Neuronal stem cell (in vitro differentiated cells): ENCODE measurements at places on chromosomes 16 and 17.

DNA sequence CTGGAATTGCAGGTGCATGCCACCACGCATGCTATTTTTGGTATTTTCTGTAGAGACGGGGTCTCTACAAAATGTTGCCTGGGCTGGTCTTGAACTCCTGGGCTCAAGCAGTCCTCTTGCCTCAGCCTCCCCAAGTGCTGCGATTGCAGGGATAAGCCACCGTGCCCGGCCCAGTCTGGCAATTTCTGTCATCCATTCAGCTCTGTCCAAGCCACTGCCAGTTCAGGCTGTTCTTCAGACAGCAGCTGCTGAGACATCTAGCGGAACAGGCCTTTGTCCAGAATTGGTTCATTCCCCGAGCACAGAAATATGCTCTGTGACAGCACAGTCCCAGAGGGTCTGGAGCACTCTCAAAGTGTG is 5.4 kb downstream of the SLC47A1 start:
- no peak for DNase-seq

DNA sequence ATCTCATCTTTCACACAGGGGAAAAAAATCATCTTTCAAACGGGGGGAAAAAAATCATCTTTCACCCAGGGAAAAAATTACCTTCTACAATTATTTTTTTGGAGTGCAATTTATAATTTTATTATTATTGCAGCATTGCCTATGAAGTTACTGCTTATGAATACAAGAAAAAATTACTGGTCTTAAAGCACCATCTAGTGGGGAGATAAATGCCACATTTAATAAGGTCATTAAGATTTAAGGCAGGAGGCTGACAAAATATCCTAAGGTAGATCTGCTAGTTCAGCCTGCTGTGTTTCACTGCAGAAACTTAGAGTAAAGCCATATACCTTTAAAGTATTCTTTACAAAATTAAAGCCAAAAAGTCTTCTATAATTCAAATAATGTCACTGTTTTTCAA is 13.7 kb downstream of the SHCBP1 start:
- DNase-seq: no peak

DNA sequence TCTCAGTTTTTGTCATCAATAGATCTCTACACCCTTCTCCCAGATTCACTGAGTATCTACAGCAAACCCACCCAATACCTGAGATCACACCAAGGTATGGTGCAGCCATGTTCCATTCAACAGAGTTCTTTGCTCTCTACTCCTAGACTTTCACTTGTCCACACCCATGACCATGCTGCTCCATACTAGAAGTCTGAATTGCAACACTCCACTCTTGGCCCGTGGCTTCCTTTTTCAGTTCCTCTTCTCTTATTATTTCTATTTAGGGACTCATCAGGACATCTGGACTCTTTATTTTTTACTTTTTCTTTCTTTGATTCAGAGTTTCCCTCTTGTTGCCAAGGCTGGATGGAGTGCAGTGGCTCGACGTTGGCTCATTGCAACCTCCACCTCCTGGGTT is 37.1 kb downstream of the YWHAE start:
- DNase-seq: no peak

DNA sequence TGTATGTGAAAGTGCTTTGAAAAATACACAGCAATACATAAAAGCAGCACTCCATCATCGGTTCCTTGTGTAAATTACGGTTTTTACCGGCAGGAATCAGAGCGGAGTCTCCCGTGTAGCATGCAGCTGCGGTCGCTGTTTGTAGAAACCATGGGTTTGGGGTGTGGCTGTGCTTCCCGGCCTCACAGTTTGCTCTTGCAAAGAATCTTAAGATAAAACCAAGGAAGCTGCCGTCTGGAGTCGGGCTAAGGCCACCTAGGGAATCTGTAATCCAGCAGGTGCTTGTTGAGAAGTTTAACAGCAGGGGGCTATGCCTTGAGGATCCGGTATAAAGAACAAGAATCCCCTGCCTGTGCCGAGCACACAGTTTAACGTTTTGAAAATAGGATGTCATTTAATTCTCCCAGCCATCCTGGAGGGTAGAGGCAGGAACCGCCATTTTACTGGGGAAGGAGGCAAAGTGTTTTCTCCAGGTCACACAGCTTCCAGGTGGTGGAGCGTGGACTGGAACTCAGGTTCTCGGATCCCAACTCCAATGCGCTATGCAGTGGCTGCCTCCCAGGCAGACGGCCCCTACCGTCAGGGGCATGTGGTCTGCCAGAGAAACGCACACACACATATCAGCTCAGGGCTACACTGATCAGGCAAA is 6.0 kb upstream of the TLCD3A start:
- DNase-seq: no peak

DNA sequence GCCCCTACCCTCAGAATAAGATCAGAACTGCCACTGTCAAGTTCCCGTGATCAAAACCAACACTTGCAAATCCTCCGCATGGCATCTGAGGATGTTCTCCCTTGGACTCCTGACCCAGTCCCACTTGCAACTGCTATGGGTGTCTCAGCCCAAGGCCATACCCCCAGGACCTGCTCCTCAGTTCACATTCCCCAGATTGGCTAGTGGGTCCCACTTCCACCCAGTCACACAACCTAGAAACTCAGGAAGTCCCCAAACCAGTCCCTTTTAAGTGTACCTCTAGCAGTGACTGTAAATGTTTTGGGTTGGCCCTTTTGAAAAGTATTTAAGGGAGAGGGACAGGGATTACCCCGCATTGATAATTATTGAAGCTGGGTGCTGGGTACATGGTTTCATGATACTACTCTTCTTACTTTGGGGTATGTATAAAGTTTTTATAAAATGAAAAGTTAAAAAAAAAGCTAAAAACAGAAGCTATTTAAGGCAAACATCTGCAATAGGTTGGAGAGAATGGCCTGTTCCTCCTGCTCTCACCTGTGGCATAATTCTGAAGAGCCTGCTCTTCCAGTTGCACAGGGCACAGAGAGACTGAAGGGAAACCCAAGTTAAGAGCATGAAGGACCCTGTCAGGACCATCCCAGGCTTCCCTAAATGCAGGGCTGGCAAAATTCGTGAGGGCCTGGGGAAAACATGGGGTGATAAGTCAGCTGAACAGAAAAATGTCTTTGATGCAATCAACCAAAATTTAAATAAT is 42.5 kb downstream of the ERN1 start:
- no peak for DNase-seq

GRCh38 chr17:33416131-33416530 is 123.0 kb upstream of the ASIC2 start:
- no peak for DNase-seq

DNA sequence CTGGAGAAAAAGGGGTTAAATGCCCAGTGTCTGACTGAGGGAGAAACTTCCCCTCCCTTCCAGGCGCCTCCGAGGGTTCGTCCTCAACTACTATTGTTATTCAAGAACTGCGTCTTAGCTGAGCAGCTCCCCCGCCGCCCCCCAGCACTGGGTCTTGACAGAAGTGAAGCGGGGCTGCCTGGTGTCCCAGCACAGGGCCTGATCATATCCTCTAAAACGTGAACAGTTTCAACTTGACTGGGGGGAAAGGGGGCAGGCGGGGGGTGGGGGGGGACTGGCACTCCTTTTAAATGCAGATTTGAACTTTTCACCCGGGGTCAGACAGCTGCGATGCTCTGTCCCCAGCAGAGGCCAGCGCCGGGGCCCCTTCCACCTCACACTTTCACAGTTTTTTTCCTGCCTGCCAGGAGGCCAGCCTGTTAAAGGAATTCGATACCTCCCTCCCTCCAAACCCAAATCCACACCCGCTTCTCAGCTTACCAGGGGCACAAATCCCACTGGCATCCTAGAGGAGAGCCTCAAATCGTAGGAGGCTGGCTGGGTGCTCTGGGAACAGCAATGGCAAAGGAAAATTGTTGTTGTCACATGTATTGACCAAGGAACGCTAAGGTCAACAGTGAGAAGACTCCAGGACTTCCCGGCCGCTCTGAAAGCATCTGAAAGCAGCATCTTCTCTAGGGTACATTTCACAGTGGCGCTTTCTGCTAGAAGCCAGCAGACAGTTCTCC is 14.5 kb downstream of the ZFHX3 start:
- DNase-seq: no peak

DNA sequence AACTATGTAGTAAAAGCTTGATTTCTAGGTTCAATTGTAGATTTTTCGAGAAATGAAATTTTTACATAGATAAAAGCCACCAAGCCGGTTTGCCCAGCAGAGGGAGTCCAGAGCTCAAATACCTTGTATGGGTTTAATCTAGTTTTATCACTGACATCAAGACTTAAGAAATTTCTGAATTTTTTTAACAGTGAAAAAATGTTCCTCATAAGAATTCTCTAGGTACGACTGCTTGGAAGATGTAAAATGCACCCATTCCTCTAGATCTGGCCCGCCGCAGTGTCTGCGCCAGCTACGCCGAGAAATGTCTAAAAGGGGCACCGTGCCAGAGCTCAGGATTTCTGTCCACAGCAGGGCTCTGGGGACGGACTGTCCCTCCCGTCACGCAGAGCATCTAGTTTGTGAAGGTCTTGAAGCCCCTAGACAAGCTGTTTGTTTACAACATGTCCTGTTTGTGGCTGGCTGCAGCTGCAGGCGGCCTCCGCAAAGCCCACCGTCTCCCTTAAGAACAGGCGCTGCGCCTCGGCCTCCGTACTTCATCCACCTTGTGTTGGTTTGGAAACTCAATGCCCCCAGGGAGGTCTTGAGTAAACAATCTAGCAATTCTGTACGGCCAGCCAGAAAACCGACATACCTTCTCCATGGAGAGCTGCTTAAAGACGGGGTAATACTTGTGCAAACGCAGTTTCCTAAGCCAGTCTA is 24.8 kb downstream of the MAP1LC3B start:
- DNase-seq: no peak

- DNase-seq: no peak
These were observed 17.7 kb downstream of the TCF25 start for GRCh38 chr16:89890886-89891657.

- DNase-seq: no peak
These were observed 206.2 kb downstream of the CNTNAP4 start for GRCh38 chr16:76483307-76483909.

DNA sequence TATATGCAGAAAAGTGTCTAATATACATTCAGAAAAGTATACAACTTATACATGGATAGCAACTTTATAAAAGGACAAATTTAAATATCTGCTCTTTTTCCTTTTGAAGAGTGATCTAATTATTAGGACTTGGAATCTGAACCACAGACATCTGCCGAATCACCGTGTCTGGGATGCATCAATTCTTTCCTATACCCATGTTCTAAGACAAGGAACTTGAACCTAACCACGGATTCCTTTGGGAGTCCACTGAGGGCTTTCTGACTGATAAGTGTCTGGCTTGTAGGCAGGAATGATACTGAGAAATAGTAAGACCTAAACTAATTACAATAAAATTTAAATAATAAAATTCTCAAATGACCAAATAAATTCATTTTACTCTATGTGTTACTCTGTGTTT is 54.2 kb downstream of the NDEL1 start:
- DNase-seq: no peak

- DNase-seq: no peak
These were observed 115.2 kb upstream of the KIF2B start for GRCh38 chr17:53707566-53707965.

DNA sequence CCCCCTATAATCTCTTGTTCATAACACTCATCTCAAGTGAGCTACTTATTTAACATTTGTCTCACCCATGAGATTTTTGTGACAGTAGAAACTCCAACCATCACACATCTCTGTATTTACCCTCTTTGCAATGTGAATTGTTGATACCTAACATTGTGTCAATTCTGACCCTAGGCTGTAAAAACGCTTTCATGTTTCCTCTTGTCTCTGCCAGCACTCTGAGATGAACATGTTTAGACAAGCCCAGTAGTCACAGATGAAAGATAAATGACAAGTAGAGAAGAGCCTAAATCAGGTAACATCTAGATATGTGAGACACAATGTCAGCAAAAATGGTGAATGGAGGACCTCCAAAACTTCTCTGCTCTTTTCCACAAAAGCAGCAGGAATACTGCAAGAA is 1254.5 kb upstream of the GOT2 start:
- no peak for DNase-seq

DNA sequence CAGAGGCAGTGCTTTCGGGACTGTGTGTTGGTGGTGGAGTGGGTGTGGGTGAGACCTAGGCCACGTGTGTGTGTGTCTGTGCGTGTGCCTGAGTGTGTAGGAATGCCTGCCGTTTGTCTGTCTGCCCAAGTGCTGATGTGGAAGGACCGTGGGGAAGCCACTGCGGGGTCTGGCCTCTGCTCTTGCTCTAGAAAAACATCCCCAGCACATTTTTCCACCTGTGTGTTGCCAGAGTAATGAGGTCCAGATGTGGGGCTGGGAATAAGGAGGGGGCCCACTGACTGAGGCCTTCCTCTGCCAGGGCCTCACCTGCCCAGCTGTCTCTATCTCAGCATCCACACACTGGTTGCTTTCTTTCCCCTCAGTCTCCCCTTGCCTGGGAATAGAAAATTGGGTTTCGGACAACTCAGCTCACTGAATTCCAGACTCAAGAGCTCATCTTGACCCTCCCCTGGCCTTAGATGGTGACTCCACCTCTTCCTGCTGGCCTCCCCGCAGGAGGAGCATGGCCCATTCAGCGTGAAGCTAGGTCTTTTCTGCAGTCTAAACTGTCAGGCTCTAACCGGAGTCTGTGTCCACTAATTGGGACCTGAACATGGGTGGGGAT is 7.6 kb downstream of the SGCA start:
- DNase-seq: no peak

DNA sequence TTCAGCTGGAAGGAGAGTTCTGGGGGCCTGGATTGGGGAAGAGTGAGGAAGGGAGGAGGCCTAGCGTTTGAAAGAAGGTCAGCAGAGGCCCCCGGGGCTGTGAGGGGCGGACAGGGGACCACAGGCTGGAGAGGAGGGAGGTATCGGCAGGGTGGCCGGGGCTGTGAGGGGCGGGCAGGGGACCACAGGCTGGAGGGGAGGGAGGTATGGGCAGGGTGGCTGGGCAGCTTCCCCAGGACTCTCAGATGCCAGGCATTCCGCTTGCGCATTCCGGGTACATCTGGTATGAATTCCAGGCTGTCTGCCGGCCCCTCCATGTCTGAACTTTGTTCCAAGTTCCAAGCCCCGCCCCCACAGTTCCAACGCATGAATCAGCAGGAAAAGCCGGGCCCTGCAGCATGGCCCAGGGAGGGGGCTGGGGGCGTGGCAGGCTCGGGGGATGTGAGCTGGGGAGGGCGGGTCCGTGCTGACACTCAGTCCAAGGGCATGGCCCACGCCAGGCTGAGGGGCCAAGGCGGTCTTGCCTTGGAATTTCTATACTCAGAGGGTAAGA is 4.3 kb upstream of the TLCD2 start:
- DNase-seq: peak; percentile 92

- DNase-seq: peak; percentile 24
These were observed 90.1 kb upstream of the CDC42EP4 start for GRCh38 chr17:73401911-73402310.

GRCh38 chr17:31279401-31279800 is 17.6 kb downstream of the OMG start:
- no peak for DNase-seq
